ENCODE measurements at places on chromosomes 11 and 22. TPM values are rescaled to one million over a fixed set of nuclear protein-coding genes. Genes with fewer than 3 reads are reported as not detected.

- no peaks in the 10 kb centered on the region for H3K4me1 ChIP-seq
- H3K27ac ChIP-seq, result no peak overlapping the region
- H3K36me3 ChIP-seq, result no peaks in the 10 kb centered on the region
- H3K4me3 ChIP-seq, result no peak overlapping the region
- DNase-seq, result no peak
- H3K27me3 ChIP-seq, result no peaks in the 10 kb centered on the region
These were observed 60.7 kb downstream of the LRRC32 start for GRCh38 chr11:76609736-76610370.

DNA sequence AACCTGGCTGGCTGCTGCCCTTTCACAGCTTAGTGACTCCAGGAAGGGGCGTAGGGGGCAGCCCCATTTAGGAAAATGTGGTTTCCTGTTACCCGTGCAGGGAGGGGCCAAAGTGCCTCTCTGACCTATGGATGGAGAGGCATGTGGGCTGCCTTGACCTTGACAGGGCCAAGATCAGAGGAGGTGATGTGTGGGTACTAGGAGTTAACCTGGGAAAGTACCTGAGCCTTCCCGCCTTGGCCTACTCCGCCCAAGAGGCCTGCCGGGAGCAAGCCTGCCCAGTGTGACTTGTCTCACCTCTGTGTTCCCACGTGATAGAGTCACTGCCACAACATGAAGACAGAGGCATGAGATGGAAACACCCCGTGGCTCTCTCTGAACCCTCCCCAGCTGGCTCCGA, 33.4 kb downstream of the GRAMD4 start:
- no peak overlapping the region for H3K27ac ChIP-seq
- H3K4me3 ChIP-seq, result no peak overlapping the region
- H3K4me1 ChIP-seq, result no peaks in the 10 kb centered on the region
- no peaks in the 10 kb centered on the region for H3K36me3 ChIP-seq
- DNase-seq, result no peak
- H3K27me3 ChIP-seq, result no peaks in the 10 kb centered on the region

DNA sequence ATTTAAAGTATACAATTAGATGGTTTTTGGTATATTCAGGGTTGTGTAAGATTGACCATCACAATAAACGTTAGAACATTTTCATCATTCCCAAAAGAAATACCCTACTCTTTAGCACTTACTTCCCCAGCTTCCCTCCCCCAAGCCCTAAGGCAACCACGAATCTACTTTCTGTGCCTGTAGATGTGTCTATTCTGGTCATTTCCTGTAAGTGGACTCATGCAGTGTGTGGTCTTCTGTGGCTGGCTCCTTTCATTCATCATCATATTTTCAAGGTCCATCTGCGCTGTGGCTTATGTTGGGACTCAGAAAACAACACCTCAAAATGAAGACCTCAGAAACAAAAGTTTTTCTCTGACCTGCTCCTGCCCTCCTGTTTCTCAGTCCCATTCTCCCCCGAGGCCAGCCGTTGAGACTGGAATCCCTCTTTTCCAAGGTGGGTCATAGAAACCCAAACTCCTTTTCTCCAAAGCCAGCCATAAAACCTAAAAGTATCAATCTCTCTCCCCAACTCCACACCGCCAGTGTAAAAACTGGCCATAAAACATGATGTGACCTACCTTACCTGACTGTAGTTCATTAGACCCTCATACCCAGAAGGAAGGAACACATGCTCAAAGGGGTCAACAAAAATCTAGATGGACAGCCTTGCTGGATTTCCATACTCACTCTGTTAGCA, 12.9 kb upstream of the TMPRSS13 start:
- H3K4me1 ChIP-seq, result no peaks in the 10 kb centered on the region
- DNase-seq, result peak; percentile 20
- no peak overlapping the region for H3K4me3 ChIP-seq
- no peaks in the 10 kb centered on the region for H3K36me3 ChIP-seq

DNA sequence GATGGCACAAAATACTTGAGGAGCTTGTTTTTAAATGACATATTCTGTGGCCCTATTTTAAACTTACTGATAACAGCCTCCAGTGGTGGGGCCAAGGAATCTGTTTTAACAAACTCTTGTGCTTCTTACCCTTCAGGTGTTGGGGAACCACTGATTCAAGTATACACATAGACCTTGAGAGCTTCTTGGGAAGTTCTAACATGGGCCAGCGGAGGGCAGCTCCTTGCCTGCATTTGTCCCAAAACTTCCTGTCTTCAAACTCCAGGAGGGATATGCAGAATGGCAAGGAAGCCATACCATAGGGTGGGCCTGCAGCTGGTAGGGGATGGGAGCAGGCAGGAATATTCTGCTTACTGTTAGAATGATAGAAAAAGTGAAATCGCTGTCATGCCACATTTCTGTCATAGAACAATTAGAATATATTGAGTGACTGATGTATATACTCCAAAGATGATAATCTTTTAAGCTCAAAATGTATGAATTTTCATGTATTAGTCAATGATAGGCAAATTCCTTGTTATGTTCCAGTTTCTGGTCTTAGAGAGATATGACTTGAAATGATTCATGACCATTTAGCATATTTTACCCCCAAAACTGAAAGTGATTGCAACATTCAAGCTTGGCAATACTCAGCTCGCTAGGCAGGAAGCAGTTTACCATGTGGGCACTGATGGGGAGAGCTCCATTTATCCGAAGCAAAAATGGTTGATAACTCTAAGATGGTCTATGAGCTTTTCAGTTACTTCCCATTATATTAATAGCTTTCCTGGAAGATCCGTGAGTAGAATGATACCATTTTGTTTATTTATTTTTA, 9.2 kb downstream of the EXT2 start:
- no peak for DNase-seq
- no peak overlapping the region for H3K4me3 ChIP-seq
- no peak overlapping the region for H3K27ac ChIP-seq
- peaks cover 3% of the 10 kb centered on the region for H3K36me3 ChIP-seq

GRCh38 chr11:129985823-129986222, 16.8 kb downstream of the PRDM10 start:
- DNase-seq, result no peak
- no peaks in the 10 kb centered on the region for H3K27me3 ChIP-seq
- H3K27ac ChIP-seq, result no peak overlapping the region
- H3K4me3 ChIP-seq, result no peak overlapping the region
- no peaks in the 10 kb centered on the region for H3K4me1 ChIP-seq

- H3K27ac ChIP-seq, result no peak overlapping the region
- no peak for DNase-seq
- H3K4me1 ChIP-seq, result peaks cover 6% of the 10 kb centered on the region
- no peaks in the 10 kb centered on the region for H3K27me3 ChIP-seq
- H3K36me3 ChIP-seq, result no peaks in the 10 kb centered on the region
These were observed 113.6 kb upstream of the CADM1 start for GRCh38 chr11:115617767-115618166.

GRCh38 chr11:126387857-126388256, 32.4 kb downstream of the ST3GAL4 start:
- no peak overlapping the region for H3K4me3 ChIP-seq
- H3K27me3 ChIP-seq, result no peaks in the 10 kb centered on the region
- no peak for DNase-seq
- no peaks in the 10 kb centered on the region for H3K4me1 ChIP-seq
- no peak overlapping the region for H3K27ac ChIP-seq
- no peaks in the 10 kb centered on the region for H3K36me3 ChIP-seq

Gene SMC1B
- total RNA-seq, result not detected

Gene ELMOD1
- total RNA-seq, result 0.32 TPM

Gene ALX4
- total RNA-seq, result not detected

Gene AMOTL1
- total RNA-seq, result 78.5 TPM

Gene DSCAML1
- 2.2 TPM for total RNA-seq

Gene PLEKHB1
- 10.5 TPM for total RNA-seq
